ENCODE measurements at places on chromosomes 7 and 10. TPM values are rescaled to one million over a fixed set of nuclear protein-coding genes. Genes with fewer than 3 reads are reported as not detected.
A peak's percentile ranks its signal among the peaks of the same experiment; 100 is the strongest.

The GIMAP8 gene
- total RNA-seq: 88.7 TPM

The FAM13C gene
- total RNA-seq: 1.1 TPM

The OR13A1 gene
- total RNA-seq: not detected

The CCL26 gene
- not detected for total RNA-seq

The CYP2C19 gene
- total RNA-seq: not detected

The INA gene
- total RNA-seq: under 0.01 TPM

The SOSTDC1 gene
- not detected for total RNA-seq

The CYP26C1 gene
- 0.44 TPM for total RNA-seq

The FAM3C gene
- total RNA-seq: 31.3 TPM

The DNAH11 gene
- 0.20 TPM for total RNA-seq

The LIPF gene
- not detected for total RNA-seq

The BET1 gene
- total RNA-seq: 26.2 TPM

- DNase-seq: no peak
Measured at GRCh38 chr7:101547916-101548661, 81.0 kb downstream of the MYL10 start.

GRCh38 chr7:113142385-113143119 lies 24.2 kb upstream of the SMIM30 start:
- no peak for DNase-seq

DNA sequence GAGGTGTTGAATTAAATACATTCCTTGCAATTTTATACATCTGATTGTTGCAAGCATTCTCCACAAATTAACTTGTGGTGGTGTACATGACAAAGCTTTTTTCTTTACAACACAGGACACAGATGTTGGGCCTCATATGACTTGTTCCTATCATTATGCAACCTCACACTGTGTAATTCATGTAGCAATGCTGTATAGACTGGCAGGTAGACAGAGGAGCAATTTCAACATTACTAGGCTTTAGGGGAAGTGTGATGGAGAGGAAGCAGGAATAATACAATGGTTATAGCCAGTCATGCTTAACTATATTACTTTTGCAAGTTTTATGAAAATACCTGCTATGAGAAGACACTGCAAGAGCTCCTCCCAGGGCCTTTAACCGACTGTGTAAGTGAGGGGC lies 832.1 kb downstream of the CNTNAP2 start:
- no peak for DNase-seq

GRCh38 chr10:31875608-31876007 lies 53.0 kb downstream of the ARHGAP12 start:
- no peak for DNase-seq

DNA sequence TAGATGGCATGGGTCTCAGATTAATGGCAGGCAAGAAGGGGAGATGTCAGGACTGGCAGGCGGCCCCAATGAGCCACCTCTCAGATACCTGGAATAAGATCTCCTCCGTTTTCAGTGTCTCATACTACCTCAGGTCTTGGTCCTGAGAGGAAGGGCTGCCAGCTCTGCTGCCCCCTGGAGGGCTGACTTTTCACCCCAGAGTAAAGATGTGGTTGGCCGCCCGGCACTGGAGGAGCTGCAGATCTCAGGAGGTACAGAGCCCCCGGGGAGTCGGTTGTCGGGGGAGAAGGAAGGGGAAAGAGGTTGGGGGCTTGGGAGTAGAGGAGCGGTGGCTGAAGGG lies 642 bp upstream of the COL13A1 start:
- DNase-seq: peak; percentile 68

DNA sequence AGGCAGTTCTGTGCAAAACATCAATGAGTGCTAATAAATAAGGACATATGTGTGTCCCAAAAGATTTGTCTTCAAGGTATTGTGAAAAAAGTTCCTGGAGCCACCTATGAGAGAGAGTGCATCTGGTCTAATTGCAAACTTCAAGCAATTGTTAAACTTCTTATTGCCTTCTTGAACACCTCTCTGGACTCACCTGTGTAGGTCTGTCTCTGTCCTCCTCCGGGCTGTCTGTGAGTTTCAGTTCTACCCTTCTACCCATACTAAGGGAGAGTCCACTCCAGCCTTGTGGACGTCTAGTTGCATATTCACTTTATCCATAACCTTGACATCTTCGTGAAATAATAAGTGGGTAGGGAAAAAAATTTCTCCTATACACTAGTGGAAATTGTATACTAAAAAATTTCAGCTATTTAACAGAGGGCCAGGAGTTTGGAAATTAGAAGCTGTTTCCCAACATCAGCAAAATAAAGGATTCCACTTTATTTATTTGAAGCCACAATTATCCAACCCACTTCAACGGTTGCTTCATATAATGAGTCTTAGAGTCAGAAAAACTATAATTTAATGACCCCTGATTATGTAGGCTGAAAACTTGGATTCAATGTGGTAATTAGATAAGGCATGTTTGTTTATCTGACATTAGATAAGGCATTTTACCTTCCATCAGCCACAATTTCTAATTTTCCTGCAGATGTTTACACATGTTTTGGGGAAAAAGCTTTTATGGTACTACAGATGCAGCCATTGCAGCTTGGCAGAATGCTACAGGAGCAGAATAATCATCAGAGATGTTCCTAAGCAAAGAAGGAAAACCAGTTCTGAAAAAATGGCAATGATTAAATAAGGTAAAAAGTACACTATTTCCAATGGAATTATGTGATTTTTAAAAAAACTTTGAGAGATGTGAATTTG lies 150.8 kb upstream of the FAM3C start:
- no peak for DNase-seq

DNA sequence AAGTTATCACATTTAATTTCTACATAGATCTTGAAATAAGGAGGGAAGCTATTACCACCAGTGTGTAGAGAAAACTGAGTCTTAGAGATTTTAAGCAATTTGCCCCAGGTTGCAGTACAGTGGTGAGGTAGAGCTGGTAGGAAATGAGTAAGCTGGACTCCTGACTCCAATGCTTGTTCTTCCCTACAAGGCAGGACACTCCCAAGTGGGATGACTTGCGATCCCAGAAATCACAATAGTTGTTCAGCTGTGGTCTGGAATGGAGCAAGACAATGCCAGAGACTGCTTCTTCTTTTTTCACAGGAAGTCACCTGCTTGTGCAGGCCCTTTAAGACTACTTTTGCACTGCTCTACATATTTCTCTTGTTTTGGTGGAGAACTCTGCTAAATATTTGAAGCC lies 327.2 kb upstream of the BMPER start:
- peak; percentile 42 for DNase-seq

- no peak for DNase-seq
Measured at GRCh38 chr7:81062755-81063154, 143.9 kb upstream of the SEMA3C start.

DNA sequence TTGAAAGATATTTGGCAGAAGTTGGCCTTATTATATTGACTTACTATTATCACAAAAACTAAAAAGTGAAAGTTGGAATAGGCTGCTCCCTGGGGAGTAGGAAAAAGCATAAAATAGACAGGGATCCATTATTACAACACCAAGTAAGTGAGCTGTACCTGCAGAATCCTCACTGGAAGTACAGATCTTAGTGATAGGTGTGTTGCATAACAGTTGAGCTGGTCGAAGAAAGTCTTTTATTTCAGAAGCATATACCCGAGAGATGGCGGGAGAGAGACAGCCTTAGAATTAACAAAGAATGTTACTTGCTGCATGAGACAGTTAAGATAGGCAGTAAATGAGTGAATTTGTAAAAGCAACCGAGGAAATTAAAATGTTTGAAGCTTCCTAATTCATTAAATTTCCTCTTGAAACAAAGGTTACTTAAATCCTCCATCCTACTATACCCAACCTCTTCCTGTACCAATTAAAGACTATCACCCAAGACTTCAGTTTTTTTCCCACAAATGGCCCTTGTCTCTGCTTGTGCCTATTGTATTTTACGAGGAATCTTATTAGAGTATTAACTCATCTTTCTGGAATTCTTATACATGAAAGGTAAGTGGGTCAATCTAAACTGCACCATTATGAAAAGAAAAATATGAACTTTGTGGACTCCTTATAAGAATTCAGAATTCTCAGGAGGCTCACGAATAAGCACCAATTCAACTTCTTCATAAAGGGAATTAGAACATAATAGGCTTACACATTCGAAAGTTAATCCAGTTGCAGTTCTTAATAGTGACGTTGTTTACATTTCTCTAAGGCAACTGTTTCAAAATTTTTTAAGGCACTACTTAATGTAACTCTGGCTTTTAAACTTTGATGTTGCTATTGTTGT lies 56.2 kb downstream of the CREM start:
- no peak for DNase-seq

DNA sequence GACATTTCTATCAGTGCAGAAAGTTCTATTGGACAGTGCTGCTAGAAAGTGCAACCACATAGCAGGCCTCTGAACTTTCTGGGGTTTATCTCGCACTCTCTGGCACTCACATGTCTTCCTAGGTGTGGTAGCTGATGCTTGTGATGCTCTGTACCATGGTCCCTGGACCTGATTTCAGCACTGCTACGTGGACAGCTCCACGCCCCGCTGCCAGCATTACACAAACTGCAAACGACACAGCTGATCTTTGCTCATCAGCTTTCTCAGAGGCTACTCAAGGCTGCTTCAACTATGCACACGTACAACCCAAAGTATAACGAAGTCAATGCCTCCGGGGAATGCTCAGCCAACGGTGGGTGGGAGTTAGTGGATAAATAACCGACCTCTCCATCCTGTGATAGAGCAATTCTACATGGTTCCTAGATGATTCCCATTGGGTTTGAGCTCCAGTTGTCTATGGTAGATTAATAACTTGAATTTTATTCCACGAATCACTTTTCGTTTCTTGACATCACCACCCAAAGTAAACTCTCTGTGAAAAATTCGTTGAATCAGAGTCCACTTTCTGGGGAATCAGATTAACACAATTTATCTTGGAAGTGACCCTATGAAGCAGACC lies 302.5 kb downstream of the ACTR3B start:
- peak; percentile 3 for DNase-seq

DNA sequence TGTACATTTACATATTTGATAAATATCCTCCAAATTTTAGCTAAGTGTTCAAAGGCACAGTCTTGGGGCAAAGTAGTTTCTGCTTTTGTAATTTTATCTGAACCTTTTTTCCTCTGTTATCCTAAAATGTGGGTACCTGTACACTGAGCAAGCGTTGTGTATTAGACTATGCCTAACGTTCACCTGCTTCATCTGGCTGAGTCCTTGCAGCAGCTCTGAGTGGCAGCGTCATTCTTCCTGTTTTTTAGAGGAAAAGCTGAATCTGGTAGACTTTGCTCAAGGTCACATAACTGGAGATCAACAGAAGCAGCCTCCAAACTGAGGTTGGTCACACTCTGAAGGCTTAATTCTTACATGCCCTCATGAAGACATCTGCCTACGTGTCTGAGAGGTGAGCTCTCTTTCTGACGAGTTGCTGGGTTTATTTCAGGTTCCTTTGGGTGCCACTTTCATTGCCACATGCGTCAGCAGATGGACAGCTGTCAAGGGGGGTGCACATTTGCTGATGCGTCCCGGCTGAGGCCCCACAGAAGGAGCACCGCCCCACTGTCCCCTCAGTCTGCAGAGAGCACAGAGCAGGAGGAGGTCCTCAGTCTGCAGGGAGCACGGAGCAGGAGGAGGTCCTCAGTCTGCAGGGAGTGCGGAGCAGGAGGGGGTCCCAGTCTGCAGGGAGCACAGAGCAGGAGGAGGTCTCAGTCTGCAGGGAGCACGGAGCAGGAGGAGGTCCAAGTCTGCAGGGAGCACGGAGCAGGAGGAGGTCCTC lies 406.5 kb upstream of the SHH start:
- no peak for DNase-seq

GRCh38 chr10:73759512-73760115 lies 15.4 kb downstream of the SEC24C start:
- no peak for DNase-seq

GRCh38 chr10:77006836-77007511 lies 630.6 kb downstream of the KCNMA1 start:
- DNase-seq: no peak

DNA sequence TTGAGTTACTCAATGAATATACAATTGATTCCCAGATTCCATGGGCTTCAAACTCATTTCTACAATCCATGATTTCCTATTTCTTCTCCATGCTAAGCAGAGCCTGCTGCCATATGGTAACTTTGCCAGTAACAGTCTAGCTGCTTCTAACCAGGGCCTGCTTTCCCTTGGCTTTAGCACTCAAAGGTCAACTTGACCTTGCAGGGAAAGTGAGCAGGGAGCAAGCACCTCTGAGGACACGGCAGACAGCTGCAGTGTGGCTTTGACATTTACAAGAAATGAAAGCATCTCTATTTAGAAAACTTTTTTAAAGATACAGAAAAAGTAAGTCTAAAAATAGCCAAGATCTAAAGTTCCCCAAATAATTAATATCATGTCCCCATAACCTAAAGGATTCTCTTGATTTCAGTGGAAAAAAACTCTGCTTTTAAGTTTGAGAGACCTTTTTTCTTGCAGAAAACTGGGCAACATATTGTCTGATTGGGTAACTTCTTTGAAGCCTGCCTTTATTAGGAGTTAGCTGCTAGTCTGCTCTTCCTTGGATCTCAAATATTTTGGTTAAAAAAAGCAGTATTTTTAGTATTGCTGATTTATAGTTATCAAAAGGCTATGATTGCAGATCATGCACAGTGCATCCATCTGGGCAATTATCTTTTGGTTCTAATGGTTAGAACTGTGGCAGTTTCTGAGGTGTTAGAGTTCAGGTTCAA lies 257.9 kb downstream of the AHR start:
- no peak for DNase-seq

GRCh38 chr7:128259131-128260061 lies 18.3 kb downstream of the LEP start:
- no peak for DNase-seq

- DNase-seq: no peak
Measured at GRCh38 chr7:136399385-136399784, 422.2 kb upstream of the MTPN start.

DNA sequence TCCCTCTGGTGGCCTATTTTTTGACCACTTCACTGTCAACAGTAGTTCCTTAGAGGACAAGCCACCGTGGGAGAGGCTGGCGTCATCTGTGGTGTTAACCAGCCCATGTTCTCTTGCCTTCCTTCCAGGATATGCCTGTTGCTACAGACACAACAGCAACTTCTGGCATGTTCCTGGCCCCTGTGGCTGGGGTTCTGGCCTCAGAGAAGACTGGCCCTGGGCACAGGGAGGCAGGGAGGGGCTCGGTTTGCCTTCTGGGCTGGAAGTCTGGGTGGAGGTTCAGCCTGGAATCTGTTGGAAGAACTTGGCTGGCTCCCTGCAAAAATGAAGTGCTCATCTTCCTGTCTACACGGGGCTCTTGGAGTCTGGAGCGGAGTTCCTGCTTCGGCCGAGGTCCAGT lies 25.7 kb downstream of the GOLGA7B start:
- peak; percentile 73 for DNase-seq

DNA sequence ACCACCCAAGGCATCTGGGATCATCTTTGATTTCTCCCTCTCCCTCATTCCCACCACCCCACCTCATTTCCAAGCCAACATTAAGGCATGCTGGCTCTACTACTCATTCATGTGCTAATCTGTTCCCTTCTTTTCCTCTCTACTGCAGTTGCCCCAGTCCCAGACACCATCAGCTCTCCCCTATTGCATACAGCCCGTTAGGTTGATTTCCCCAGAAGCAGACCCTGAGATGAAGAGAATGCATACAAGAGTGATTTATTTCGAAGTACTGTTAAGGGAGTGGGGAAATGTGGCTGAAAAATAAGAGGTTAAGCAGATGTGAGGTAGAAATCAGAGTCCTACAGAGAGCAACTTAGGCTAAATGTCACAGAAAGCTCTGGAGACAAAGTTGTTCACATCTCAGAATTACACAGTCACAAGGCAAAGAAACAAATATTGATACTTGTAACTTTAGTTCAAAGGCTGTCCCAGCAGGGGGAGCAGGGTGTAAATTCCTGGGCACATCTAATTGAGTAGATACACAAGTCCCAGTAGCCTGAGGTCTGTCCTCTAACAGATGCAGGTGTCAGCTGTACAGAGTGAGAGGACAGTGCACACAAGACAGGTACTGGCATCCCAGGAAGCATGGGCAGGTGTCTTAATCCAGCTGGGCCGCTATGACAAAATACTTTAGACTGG lies 20.9 kb downstream of the AKR1D1 start:
- DNase-seq: peak; percentile 11

All from lung microvascular endothelial cell (primary cell).